ENCODE measurements at places on chromosomes 12 and 14.
A peak's percentile ranks its signal among the peaks of the same experiment; 100 is the strongest.

DNA sequence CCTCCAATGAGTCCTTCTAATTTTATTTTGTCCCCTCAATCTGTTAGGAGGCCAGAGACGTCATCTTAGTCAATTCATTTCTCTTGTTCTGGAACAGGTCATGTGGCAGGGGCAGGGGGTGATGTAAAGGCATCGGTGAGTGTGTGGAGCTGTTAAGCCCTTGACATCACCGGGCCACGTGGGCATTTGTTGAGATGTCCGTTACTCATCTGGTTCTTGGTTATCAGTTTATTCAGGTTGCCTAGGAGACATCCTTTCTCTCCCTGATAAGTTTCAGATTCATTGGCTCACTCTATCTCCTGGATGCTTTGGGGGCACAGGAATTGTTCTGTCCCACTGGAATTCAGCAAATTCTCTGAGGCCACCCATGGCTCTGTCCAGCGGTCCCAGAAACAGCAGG is 33.6 kb upstream of the SEL1L start:
- no peak for DNase-seq

GRCh38 chr14:83007641-83008225 is 1474.1 kb upstream of the SEL1L start:
- no peak for DNase-seq

GRCh38 chr14:90844321-90844720 is 28.1 kb upstream of the TTC7B start:
- no peak for DNase-seq

GRCh38 chr12:95815632-95816212 is 25.2 kb upstream of the NTN4 start:
- DNase-seq = peak; percentile 12

DNA sequence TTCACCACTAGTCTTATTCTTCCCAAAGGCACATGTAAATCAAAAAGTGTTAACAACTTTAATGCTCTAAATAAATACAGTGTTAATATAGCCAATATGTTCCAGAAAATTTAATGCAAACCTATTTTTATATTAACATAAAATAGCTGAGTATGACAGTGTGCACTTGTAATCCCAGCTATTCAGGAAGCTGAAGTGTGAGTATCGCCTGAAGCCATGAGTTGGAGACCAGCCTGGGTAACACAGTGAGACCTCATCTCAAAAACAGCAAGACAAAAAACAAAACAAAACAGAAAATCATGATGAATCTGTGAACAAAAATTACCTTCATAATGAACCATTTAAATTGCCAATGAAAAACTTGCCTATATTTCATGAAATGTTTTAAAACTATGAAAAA is 798.9 kb downstream of the SLC6A15 start:
- DNase-seq = no peak

GRCh38 chr14:50820786-50821509 is 10.0 kb downstream of the NIN start:
- DNase-seq = no peak

Measured in NCI-H1930 (cell line).